ENCODE measurements at places on chromosomes 4 and X.
A peak's percentile ranks its signal among the peaks of the same experiment; 100 is the strongest.

DNA sequence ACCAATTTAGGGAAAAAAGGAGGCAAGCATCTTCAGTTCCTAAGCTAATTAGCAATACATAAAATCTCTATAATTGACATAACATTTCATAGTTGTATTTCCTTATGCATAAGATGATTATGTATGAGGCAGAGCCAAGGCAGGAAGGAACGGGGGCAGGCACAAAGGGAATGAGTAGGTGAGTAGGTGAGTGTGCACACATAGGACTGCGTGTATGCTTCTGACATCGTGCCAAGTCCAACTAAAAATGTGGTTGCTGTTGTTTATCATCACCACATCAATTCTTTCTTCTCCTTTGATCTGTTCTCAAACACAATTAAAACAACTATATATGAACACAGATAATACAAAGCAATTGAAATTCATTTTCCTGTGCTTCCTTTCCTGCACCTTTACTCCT lies 131.2 kb downstream of the UNC5C start:
- DNase-seq = no peak

DNA sequence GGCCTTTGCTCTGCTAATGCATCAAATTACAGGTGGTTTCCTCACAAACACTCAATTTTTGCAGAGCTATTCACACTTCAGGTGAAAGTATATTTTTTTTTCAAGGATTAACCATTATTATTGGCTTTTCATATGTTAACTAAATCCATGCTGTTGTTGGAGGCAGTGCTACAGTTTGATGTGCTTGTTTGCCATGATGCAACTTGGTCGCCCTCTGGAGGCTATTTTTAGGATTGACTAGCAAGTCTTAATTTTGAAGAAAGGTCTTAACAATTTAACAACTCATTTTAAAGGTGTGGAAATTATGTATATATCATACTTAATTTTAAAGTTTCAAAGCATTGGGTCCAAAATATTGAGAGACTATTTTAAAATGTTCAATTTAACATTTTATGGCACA lies 168.8 kb upstream of the FAM47A start:
- DNase-seq = peak; percentile 17

DNA sequence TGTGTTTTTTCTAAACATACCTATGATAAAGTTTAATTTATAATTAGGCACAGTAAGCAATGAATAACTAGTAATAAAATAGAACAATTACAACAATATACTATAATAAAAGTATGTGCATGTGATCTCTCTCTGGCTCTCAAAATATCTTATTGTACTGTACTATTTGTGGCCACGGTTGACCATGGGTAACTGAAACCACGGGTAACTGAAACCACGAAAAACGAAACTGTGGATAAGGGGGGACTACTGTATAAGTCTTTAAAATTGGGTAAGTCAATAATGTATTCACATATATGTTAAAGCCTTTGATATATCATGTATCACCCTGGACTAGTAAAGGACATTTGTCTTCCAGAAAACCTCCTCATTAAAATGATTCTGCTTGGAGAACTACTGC lies 20.0 kb downstream of the TMEM154 start:
- DNase-seq = no peak

GRCh38 chr4:6221851-6222760 lies 21.8 kb upstream of the JAKMIP1 start:
- peak; percentile 98 for DNase-seq

DNA sequence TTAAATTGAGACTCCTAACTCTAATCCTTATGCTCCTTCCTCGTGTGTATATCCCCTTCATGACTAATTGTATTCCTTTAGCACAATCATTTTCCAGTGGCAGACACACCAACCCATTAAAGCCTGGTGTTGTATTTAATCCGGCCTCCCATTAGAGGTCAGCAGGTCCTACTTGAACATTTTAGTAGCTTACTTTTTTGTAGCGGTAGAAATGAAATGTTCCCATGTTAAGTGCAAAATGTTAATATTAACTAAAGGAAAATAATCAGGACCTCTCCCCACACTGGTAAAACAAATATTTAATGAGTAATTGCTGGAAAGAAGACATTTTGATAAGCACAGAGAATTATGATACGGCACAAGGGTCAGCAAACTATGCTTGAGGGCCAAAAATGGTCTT lies 3.4 kb downstream of the RAB33B start:
- no peak for DNase-seq

- no peak for DNase-seq
Measured at GRCh38 chr4:151983854-151984253, 223.0 kb upstream of the GATB start.

GRCh38 chr4:71729856-71730255 lies 54.0 kb downstream of the GC start:
- DNase-seq = no peak

GRCh38 chrX:33607042-33607595 lies 395.8 kb upstream of the DMD start:
- DNase-seq = no peak

DNA sequence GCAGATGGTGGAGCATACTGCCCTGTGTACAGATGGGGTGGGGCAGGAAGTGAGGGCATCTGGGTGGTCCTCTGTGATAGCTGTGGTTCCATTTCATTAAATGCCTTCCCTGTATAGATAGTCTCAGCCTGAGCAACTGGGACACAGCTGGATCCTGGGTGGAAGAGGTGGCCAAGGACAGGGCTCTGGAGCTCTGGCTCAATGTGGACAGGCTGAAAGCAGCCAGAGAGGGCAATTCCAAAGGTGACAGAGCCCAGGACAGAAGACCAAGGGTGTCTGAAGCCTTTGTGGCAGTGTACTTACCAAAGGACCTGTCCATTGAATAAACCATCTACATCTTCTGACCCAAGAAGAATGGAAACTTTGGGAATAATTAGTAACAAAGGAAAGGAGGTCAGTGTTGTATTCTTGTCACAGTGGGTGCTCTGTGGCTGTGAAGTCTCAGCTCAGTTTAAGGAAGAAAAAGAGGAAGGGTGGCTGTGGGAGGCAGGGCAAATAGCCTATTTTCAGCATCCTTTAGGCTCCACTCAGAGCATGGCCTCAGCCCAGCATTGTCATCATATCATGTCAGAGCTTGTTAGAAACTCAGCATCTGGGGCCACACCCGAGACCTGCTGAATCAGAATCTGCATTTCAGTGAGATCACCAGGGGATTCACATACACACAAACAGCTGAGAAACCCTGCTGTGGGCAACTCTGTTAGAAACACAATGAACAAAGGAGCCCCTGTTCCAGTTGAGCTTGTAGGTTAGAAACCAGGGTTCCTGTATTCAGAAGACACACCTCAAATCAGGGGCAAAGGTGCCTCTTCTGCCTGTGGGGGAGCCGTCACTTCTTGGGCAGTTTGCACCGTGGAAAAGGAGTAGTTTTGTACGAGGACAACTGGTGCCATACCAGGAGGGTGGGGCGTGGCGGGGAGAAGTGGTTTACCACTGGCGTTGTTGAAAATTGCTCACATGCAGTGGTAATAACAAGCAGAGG lies 168.6 kb downstream of the PTTG2 start:
- DNase-seq = peak; percentile 61

GRCh38 chrX:78945186-78945912 lies at the start of gene P2RY10:
Gene P2RY10, plus strand, starts transcription at chrX:78945391. Its CDS starts 15,130 bp downstream, at chrX:78960521.
- no peak for DNase-seq

DNA sequence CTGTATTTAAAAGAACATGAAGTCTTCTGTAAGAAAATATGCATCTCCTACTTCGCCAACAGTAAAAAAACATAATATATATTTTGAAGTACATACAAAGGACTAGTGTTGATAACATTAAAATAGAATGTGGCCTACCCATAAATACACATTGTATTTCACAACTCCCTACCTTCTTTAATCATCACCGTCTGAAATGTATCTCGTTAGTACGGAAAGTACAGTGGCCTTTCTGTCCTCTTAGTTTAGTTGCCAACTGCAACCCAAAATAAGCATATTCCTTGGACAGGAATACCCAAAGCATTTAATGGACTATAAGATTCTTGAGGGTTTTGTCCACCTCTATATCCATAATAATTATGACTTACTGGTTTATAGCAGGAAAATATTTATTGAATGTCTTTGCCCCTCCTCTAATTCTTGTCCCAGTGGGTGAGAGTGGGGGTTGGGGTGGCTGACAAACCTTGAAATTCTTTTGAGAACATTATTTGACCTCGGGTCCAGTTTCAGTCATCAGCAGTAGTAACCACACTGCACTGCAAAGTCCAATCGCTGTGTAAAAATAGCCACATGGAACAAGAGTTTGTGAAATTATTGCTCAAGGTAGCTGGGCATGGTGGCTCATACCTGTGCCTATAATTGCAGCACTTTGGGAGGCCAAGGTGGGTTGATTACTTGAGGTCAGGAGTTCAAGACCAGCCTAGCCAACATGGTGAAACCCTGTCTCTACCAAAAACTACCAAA lies 474.5 kb downstream of the KLHL13 start:
- no peak for DNase-seq

DNA sequence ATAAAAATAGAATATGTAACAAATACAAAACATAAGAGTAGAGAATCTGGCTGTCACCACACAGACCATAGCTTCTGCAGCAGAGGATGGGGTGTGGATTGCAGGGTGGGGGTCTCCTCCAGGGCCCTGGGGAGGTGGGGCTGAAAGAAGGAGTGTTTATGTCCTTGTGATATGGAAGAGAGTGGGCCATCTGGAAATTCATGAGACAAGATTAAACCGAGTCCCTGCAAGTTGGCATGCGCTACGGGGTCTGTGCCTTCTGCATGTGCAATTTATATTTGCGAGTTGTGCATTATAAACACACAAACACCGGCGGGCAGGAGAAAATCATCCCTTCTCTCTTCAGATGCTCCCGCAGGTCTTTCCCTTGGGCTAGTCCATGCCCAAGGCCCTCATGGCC lies 145.9 kb downstream of the EVC2 start:
- DNase-seq = no peak

- no peak for DNase-seq
Measured at GRCh38 chrX:113996781-113997180, 587.1 kb upstream of the HTR2C start.

GRCh38 chr4:2284934-2285612 lies 23.2 kb upstream of the MXD4 start:
- DNase-seq = no peak

GRCh38 chrX:47633689-47634590 lies 4.2 kb upstream of the CFP start:
- no peak for DNase-seq

GRCh38 chr4:111806331-111806730 lies 338.9 kb upstream of the FAM241A start:
- DNase-seq = peak; percentile 25

DNA sequence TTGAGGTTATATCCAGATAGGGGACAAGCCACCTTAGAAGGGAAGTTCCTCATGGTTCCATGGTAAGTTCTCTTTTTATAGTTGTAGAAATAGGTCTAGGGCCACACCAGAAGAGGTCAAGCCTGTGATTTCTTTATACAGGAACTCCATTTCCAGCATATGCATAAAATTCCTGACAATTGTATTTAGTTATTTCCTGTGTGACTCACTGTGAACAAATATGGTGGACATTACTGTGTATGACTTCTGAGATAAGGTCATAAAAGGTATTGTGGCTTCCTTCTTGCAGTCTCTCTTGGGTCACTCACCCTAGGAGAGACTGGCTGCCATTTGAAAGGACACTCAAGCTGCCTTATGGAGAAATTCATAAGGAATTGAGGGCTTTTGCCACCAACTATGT lies 2.2 kb upstream of the C4orf36 start:
- DNase-seq = no peak

- DNase-seq = no peak
Measured at GRCh38 chr4:141447761-141448160, 188.6 kb upstream of the IL15 start.

DNA sequence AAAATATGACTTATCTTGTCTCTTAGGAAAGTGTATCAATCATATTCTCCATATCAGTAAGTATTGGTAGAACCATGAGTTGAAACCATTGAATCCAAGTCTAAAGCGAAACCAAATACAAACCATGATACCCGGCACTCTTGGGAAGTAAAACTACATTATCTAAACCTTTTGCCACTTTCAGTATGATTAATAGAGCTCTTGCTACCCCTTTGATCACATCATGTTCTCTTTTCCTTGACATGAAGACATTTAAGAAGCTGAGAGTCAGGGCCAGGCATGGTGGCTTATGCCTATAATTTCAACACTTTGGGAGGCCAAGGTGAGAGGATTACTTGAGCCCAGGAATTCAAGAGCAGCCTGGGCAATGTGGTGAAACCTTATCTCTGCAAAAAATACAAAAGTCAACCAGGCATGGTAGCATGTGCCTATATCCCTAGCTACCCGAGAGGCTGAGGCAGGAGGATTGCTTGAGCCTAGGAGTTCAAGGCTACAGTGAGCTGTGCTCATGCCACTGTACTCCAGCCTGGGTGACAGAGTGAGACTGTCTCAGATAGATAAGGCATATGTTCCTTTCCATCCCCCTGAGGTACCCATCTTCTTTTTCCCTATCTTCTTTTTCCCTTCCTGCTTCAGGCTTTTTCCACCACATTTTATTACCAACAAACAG lies 45.4 kb downstream of the CEP135 start:
- DNase-seq = no peak

- DNase-seq = no peak
Measured at GRCh38 chrX:56233100-56233499, 944 bp downstream of the KLF8 start.

GRCh38 chr4:20015636-20016224 lies 236.0 kb upstream of the SLIT2 start:
- no peak for DNase-seq

GRCh38 chrX:38484607-38485498 lies 76.5 kb upstream of the TSPAN7 start:
- DNase-seq = no peak

GRCh38 chrX:107985033-107985432 lies 2.9 kb upstream of the TEX13B start:
- DNase-seq = no peak

- no peak for DNase-seq
Measured at GRCh38 chr4:150962245-150962644, 52.8 kb downstream of the LRBA start.

DNA sequence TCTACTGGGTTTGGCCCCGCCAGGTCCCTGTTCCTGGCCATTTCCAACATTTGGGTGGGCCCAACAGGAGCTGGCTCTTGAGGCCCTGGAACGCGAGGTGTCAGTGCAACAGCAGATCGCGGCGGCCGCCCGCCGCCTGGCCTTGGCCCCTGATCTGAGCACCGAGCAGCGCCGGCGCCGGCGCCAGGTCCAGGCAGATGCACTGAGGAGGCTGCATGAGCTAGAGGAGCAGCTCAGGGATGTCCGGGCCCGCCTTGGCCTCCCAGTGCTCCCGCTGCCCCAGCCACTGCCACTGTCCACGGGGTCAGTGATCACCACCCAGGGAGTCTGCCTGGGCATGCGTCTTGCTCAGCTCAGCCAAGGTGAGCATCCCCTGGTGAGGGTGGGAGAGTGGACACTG lies 5.5 kb downstream of the CCDC120 start:
- peak; percentile 60 for DNase-seq

GRCh38 chr4:159291176-159291575 lies 188.3 kb downstream of the RAPGEF2 start:
- DNase-seq = no peak

DNA sequence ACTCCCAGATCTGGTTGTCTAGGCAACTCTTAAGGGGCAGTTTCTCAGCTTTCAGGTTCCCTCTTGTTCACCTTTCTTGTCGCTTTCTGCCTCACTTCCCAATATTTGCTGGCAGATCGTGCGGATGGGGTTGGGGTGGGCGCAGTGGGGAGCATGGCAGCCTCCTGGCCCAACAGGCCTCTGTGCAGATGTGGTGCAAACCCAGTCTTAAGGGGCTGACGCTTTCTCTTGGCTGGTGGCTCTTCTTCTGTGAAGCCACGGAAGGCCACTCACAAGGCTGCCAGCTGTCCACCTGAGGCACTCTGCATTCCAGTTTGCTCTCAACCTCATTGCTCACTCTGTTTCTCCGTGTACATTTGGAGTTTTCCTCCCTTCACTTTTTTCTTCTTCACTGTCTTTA lies 61.7 kb downstream of the NBDY start:
- no peak for DNase-seq

GRCh38 chr4:86876894-86877685 lies 15.1 kb downstream of the C4orf36 start:
- DNase-seq = no peak

Measured in H7 (cell line).